NCI-H1930 (cell line): ENCODE measurements at places on chromosomes 7 and 10.

- no peak for DNase-seq
These were observed 114.0 kb downstream of the INPP5A start for GRCh38 chr10:132651511-132652029.

DNA sequence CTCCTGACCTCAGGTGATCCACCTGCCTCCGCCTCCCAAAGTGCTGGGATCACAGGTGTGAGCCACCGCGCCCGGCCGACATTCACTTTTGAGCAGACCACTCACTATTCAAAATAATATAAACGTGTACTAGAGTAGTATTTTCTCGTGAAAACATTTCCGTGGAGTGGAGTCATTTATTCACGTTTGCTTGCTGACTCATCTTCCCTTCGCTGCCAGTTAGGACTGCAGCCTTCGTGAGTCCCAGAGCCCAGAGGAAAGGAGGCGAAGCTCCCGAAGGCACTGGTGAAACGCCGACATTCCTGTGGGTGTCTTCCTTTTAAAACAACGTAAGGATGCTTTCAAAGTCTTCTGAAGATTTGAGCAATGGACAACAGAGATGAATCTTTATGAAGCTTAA, 10.9 kb upstream of the INPP5A start:
- DNase-seq: no peak

- no peak for DNase-seq
These were observed 107.3 kb downstream of the PROSER2 start for GRCh38 chr10:11930312-11930978.

DNA sequence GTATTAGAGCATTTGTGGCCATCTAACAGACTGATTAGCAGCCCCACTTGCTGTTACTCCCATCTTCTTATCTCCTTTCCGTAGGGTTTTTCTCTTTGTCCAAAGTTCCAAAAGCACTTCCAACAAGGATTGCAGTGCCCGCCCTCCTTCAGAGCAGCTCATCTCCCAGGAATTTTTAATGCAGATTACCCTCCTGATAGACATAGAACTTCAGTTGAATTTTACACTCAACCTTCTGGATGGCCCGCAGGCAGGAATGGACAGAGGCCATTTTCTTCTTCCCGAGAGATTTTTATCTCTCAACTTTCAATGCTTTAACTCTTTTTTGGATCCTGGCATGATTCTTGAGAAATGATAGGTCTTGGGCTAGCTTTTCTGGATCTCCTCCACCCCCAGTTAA, 23.3 kb downstream of the PRKG1 start:
- DNase-seq: no peak

DNA sequence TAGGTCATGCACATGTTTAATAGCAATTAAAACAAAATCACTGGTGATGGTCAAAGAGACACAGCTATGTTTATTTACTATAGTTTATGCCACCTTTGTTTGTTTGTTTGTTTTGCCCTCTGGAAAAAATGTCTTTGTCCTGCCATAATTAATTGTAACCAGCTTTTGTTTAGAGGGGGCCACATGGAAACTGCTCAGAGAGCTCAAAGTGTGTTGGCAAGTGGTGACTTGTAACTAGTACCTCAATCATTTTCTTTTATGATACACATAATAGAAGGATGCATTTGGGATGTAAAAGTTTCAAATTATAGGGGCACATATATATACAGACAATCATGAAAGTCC, 40.2 kb downstream of the GRK5 start:
- DNase-seq: no peak

- no peak for DNase-seq
These were observed 10.7 kb downstream of the RHEB start for GRCh38 chr7:151508991-151509390.

GRCh38 chr10:109067031-109067430, 856.3 kb downstream of the XPNPEP1 start:
- no peak for DNase-seq

- no peak for DNase-seq
These were observed 19.3 kb downstream of the VIPR2 start for GRCh38 chr7:159125104-159125954.

GRCh38 chr7:24729365-24730017, 27.8 kb downstream of the GSDME start:
- DNase-seq: no peak

DNA sequence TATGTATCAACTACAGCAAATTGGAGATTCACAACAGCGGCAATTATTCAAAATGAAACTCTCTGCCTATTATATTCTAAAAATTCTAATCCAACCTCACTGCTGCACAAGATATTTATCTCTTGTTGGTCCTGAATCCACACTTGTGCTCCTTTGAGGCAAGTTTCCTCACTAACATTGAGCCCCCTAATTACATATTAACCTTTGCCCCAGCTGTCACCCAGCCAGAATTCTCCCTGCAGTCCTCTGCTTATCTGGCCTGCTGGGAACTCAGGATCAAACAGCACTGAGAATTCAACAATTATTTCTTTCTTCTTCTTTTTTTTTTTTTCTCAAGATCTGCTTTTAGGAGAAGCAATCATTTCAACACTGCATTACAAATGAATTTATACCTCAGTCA, 21.5 kb upstream of the PLAC9 start:
- DNase-seq: no peak

DNA sequence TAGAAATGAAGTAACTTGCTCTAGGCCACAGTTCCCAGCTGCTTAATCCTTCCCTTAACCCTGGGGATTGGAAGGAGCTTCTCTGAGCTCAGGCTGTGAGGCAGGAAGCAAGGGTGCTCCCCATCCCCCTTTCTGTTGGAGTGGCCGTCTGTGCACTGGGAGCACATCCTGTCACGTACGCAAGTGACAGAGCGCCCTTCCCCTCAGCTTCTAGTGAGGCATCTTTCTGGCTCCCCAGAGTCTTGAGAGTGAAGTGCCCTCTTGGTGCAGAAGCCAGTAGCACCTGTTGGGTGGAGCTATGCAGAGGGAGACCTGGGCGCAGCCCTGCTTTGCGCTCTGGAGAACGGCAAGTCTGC, 47.8 kb downstream of the SHH start:
- DNase-seq: no peak

GRCh38 chr7:54837168-54837567, 78.2 kb upstream of the SEC61G start:
- no peak for DNase-seq

- DNase-seq: no peak
These were observed 22.6 kb downstream of the SEPTIN7 start for GRCh38 chr7:35823440-35823839.

DNA sequence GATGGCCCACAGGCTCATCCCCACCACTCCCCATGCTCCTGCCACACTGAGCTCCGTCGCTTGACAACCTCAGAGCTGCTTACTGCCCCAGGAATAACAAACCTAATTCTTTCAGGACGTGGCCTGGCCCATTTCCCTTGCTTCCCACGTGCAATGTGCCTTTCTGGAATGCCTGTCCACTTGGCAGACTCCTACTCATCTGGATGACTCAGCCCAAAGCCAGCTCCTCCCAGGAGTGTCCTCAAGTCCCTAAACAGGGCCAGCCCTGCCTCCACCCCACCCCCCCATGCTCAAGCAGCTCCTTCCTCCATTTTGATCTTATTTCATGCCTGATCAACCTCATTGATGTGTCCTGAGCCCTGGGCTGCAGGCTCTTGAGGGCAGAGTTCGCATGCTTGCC, 164.9 kb upstream of the RNF32 start:
- DNase-seq: no peak

- DNase-seq: no peak
These were observed 73.2 kb downstream of the SEM1 start for GRCh38 chr7:96636342-96636860.

- no peak for DNase-seq
These were observed 24.7 kb upstream of the SEM1 start for GRCh38 chr7:96734343-96734742.

GRCh38 chr10:113427236-113427735, 125.6 kb upstream of the HABP2 start:
- no peak for DNase-seq

- DNase-seq: no peak
These were observed 2.2 kb downstream of the PON2 start for GRCh38 chr7:95432606-95433005.

GRCh38 chr7:92930404-92930803, 94.0 kb upstream of the CDK6 start:
- DNase-seq: no peak

- DNase-seq: peak; percentile 52
These were observed 50.5 kb upstream of the FOXK1 start for GRCh38 chr7:4631380-4632179.

GRCh38 chr10:130495891-130496636, 359.9 kb downstream of the GLRX3 start:
- DNase-seq: no peak

GRCh38 chr10:30039567-30039966, 19.8 kb downstream of the JCAD start:
- DNase-seq: no peak

- DNase-seq: no peak
These were observed 706.9 kb upstream of the VSTM2A start for GRCh38 chr7:53835301-53835700.

- no peak for DNase-seq
These were observed 64.2 kb downstream of the PRLHR start for GRCh38 chr10:118531105-118531852.

DNA sequence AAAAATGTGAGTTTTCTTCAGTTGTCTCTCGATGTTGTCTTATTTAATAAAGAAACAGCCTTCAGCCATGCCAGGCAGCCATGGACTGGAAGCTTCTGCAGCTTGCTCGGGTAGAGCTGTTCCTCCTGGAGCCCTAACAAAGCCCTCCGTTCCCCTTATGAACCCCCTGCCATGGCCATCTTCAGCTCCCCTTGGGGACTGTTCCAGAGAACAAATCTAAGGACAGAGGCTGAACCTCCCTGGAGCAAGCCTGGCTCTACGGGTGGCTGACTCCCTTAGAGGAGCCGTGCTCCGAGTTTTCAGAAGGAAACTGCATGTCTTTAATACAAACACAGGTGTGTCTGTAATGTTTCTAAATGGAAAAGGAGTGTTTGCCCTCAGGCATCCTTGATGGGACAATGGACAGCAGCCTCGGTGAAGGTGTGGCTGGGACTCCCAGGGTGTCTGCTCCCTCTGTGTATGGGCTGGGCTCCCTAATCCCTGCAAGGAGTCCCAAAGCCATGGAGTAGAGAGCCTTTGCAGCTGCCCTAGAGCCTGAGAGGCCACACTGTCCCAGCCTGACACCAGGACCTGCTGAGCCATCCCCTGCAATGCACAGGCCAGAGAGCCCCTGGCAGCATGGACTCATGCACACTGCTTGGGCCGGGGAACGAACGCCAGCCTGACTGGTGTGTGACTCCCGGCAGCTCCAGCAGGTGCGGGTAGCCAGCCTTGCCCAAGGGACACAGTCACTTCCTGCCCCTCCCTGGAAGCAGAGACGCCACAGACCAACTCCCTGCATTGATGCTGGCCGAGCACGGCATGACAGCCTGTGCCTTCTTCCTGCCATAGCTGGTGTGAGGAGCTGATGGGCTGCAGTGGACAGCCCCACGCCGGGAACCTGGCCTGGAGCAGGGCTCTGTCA, 381.8 kb downstream of the TCERG1L start:
- DNase-seq: no peak

- DNase-seq: no peak
These were observed 53.8 kb downstream of the PROSER2 start for GRCh38 chr10:11876805-11877590.

- no peak for DNase-seq
These were observed 174.7 kb upstream of the TCF7L2 start for GRCh38 chr10:112775381-112775780.

DNA sequence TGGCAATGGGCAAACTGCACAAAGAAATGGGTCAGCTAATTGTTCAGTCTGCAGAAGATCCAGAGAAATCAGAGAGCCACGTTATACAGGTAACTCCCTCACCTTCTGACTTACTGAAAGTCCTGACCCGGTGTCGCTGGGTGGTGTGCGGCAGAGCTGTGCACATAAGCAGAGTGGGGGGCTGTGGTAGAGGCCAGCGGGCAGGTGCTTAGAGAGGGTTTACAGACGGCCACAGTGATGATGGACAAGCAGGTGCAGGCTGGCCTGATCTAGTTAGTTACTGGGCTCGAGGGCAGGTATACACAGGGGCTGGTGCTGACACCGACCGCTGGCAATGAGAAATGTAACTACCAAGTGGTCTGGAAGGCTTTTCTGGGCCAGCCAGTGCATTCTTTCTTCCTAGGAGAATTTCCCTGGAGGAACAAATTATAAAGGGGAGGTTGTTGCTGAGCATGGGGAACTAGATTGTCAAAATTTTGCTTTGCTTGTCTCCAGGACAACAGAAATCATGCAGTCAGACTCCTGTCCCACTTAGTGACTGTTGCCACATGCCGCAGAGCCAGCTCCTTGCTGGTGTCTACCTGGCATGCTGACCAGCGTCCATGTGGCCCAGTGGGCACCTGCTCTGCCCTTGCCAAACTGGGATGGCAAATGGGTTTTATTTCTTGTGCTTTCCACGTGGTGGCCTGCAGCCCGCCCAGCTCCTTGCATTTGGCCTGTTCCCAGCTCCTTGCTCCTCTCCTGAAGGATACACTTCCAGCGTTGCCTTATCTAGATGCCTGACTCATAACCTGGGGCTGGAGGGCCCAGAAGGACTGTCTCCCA, 28.8 kb downstream of the DENND10 start:
- no peak for DNase-seq

GRCh38 chr10:120087109-120087508, 194.6 kb downstream of the SEC23IP start:
- DNase-seq: no peak

GRCh38 chr10:101141616-101142532, 10.8 kb downstream of the TLX1 start:
- peak; percentile 73 for DNase-seq

DNA sequence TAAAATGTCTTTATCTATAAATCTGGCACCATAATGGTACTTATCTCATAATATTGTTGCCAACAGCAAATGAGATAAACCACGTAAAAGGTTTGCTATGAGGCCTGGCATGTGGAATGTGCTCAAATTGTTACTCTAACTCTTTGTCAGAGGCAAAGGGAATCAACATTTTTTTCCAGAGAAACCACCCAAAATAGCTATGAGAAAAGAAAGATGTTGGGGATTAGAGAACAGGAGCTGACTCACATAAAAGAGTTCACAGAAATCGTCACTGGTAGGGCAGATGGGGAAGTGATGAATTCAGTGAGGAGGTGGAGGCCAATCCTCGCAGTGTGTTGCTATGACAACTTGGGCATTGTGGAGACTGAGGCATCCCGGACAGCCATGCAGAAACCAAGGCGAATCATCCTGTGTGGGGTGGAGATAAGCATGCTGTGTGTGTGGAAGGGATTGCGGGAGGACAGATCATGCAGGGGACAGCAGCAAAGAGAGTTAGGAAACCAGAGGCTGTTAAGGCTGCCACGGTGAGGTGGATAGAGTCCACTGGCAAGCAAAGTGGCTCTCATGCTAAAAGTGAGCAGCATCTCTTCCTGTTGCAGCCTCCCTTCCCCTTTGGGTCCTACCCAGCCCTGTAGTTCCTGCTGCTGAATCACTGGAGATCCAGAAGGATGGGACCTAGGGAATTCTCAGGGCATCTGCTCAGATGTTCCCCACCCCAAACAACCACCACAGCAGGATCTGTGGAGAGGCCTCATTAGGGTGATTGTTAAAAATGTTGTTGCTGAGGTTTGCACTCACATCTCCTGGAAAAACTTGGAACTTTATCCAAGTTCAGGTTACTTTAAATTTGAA, 103.9 kb downstream of the CUBN start:
- DNase-seq: no peak

- DNase-seq: no peak
These were observed 319.9 kb upstream of the COBL start for GRCh38 chr7:51636503-51636902.
